ENCODE measurements at places on chromosomes 7 and 10.

DNA sequence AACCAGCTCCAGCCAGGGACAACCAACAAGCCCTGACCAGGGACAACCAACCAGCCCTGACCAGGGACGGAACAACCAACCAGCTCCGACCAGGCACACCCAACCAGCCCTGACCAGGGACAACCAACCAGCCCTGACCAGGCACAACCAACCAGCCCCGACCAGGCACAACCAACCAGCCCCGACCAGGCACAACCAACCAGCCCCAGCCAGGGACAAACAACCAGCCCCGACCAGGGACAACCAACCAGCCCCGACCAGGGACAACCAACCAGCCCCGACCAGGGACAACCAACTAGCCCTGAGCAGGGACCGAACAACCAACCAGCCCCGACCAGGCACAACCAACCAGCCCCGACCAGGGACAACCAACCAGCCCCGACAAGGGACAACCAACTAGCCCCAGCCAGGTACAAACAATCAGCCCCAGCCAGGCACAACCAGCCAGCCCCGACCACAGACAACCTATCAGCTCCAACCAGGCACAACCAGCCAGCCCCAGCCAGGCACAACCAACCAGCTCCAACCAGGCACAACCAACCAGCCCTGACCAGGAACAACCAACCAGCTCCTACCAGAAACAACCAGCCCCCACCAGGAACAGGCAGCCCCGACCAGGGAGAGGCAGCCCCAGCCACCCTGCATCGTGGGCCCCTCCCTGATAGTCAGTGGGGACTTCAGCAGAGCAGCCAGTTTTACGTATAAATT lies 56.4 kb downstream of the PROSER2 start:
- no peak for DNase-seq

DNA sequence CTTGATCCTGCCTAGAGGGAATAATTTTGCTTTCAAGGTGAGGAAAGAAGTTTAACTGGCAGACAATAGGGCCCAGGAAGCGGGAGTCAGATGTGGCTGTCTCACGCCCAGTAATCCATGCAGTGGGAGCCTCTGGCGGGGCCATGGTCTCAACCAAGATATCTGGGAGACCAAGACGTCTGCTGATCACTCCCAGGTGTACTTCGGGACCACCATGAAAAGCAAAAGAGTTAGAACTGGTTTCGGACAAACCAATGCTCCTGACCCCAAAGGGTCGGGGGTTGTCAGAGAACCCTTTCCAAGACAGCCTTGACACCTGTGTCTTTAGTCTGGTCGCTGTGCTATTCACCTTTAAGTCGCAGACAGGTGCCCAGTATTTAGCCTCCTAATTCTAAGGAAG lies 256.9 kb upstream of the MBL2 start:
- no peak for DNase-seq

GRCh38 chr10:51176976-51177695 lies 102.8 kb downstream of the PRKG1 start:
- DNase-seq, result no peak

DNA sequence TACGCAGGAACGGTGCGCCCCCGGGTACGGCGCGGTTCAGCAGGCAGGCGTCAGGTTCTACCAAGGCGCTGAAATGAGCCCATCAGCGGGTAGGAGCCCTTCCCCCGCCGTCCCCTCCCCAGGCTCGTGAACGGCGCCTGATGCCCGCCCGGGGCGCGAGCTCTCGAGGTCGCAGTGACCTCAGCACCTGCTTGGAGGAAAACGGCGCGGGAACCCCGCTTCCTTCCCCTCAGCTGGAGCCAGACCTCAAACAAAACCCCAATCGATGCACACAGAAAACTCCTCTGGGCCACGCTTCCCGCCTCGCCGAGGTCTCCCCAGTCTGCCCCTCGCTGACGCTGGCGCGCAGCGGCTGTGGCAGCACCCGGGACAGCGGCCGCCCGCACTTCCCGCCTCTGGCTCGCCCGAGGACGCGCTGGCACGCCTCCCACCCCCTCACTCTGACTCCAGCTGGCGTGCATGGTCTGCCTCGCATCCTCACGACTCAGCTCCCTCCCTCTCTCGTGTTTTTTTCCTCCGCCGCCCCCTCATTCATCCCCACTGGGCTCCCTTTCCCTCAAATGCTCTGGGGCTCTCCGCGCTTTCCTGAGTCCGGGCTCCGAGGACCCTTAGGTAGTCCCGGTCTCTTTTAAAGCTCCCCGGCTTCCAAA lies 514 bp upstream of the GAD2 start:
- DNase-seq, result no peak

DNA sequence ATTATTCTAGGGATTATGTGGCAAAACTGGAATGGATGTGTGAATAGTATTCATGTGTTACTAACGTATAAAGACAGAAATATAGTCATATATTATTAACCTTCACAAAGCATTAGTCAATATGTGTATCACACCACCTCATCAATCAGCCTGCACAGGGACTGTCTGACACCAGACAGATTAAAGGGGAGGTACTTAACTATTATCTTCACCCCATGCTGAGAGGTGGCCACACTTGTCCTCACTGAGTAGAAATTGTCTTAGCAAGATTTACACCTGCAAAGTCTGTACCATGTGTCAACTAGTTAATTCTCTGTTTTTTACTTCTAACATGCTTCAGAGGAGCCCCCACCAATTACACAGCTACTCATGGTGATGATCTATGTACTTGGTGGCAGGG lies 146.3 kb upstream of the LRGUK start:
- no peak for DNase-seq

DNA sequence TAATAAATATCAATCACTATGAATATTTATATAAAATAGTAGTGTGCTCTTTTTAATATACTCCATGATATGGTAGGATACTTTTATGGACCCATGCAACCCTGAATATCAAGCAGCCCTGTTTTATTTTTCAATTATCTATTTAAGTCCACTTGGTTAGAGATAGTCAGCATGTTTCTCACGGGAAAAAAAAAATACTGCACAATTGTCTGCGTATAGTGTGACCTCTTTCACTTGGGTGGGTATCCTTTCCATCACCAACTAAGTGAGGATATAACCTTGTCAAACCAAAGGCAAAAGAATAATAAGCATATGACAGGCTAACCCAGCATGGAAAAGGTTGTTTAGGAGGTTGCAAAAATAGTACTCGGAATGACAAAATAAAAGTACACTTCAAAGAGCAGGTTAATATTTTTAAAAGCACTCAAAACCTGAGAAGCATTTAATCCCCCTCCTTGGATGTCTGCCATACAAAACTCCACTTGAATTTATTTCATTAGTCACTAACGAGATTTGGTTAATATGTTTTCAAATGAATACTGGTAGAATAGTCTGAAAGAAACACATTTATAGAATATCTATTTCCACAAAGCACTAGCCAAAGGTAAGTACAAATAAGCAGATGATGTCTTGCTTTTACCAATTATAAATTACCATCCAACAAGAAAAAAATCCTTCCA lies 76.5 kb downstream of the IMMP2L start:
- no peak for DNase-seq

DNA sequence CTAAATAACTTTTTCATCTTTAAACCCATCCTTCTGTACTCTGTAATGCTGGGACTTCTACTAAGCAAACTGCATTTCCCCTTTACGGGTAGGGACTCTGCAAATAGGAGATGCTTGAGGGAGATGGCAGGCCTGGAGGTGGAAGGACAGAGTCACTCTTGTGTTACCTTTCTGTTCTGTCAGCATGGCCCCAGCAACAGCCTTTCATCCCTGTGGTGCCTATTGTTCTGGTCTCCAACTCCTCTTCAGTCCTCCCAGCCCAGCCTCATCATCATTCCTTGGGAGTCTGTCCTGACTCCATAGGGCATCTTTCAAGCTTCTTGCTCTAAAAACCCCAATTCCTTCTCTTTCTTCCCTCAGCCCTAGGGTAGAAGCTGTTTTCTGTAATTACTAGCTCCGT lies 230.0 kb downstream of the SNX13 start:
- DNase-seq, result no peak

GRCh38 chr10:69712342-69712741 lies 82.3 kb downstream of the FAM241B start:
- DNase-seq, result no peak

DNA sequence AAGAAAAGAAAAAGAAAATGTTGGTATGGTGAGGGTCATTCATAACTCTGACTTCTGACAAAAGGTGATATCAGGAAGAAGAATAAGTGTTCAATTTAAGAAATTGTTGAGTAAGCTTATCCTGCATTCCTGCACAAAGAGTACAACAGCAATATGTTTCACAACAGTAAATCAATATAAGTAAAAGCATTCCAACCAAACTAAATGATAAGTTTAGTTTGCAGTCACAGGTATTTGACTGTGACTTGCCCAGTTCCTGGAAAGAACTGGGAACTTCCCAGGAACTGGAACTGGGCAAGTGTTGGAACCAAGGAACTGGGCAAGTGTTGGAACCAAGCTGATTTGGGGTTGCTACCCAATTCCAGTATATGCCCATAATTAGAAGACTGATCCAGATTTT lies 35.0 kb downstream of the NEURL1 start:
- DNase-seq, result no peak

DNA sequence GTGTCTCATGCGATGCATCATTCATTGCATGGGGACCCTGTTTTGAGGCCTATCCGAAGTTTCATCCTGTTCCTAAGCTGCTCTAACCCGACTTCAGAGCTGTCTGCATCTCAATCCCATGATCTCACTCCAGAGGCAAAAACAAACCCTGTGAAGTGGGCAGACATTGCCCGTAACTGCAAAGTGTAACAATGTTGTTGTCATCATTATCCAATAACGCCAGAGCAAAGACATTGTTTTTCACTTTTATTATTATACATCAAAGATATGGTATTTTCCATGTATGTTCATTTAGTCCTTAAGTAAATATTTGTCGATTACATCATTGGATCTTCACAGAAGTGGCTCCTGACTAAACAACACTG lies 246.7 kb downstream of the KLF6 start:
- no peak for DNase-seq

- no peak for DNase-seq
Measured at GRCh38 chr10:89663144-89663543, 18.1 kb upstream of the PANK1 start.

GRCh38 chr10:56095506-56096225 lies 265.4 kb downstream of the ZWINT start:
- DNase-seq, result no peak

GRCh38 chr7:13165854-13166253 lies 478.4 kb downstream of the ARL4A start:
- no peak for DNase-seq

GRCh38 chr7:81525841-81526240 lies 244.0 kb downstream of the HGF start:
- DNase-seq, result no peak

DNA sequence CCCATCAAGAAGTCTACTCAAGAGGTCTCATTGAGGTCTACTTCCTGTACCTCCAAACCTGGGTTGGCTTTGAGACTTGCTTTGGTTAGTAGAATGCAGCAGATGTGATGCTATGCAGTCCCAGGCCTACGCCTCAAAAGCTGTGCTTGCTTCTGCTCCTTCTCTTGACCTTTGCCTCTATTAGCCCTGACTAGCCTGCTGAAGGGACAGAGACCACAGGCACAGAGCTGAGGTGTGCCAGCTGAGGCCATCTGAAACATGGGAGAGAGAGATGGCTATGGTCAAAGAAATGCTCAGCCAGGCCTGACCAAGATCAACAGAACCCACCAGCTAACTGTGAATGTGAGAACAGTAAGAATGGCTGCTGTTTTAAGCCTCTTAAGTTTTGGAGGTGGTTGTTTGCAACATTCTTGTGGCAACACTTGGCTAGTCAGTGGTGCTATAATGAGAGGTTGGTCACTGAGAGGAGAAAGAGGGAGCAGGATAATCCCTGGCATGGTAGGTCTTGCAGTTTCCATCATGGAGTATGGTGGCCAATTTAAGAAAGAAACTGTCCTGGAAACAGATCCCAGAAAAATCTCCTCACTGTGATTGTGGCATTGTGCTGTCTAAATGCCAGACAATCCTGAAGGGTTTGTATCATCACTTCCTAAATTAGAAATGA lies 176.1 kb upstream of the PHYHIPL start:
- DNase-seq, result no peak

GRCh38 chr7:1040790-1041189 lies 3.6 kb upstream of the GPR146 start:
- no peak for DNase-seq

GRCh38 chr10:126838316-126838715 lies 66.9 kb upstream of the DOCK1 start:
- DNase-seq, result no peak

DNA sequence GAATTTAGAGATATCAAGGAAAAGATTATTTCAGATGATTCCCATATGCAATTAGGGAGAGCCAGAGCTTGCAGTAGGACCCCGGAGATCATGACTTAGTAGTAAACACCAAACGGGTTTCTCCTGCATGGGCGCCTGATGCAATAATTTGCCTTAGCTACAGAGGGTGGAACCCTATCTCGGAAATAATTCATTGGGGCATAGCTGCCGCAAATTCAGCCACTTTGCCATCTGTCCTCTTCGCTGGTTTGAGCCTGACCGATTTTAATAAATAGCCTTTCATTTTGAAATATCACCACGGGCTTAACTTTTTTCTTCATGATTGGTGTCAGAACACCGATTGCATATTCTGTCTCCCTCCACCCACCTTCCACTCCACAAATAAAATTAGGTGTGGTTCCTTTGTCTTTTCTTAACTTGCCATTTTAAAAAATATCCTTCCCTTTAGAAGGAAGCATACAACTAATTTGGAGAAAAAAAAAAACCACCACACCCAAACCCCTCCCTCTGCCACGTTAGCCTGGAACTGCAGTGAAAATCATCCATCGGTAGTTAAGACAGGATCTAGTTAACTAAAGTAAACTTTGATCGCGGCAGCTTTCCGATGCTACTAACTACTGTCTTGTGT lies 1.4 kb downstream of the GARS1 start:
- no peak for DNase-seq

GRCh38 chr10:129946859-129947258 lies 17.2 kb downstream of the EBF3 start:
- no peak for DNase-seq

DNA sequence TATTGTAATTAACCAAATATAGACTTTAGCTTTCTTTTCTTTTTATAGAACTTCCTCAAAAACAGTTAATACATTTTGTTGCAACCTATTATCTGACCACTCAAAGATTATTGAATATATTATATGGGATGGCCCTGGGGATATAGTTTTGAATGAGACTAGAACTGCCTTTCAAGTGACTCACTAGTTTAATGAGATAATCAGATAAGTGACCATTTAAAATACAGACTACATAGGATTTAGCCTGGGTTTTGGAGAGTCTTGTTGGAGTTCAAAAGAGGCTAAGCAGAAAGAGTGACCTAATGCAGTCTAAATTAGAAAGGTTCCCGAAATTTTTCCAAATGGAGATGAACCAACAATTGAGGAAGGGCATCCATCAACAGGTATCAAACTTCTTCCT lies 305.2 kb upstream of the ETV1 start:
- no peak for DNase-seq

GRCh38 chr7:42763137-42763551 lies 148.7 kb downstream of the C7orf25 start:
- no peak for DNase-seq

GRCh38 chr10:34507217-34507616 lies 307.9 kb downstream of the PARD3 start:
- no peak for DNase-seq

GRCh38 chr10:133458710-133459453 lies 5.1 kb downstream of the SCART1 start:
- DNase-seq, result no peak

GRCh38 chr7:40874756-40875155 lies 740.0 kb downstream of the SUGCT start:
- DNase-seq, result no peak

Measured in KG1 (cell line).